ENCODE measurements at places on chromosomes 12 and 14.
A peak's percentile ranks its signal among the peaks of the same experiment; 100 is the strongest.

DNA sequence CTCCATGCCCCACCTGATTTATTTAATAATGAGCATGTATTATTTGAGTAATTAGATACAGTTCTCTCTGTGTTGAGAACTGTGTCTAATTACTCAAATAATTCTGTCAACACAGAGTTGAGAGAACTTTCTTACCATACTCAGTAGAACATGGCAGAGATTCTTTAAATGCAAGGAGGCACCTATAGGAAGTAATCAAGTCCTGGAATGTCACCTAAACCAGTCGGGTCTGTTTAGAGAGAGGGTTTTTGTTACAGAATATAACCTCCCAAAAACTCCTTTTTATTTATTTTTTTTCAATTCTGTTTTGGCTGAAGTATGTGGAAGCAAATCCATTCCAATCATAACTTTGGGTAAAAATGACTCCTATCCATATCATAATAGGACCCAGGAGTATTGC is 37.5 kb upstream of the CIT start:
- no peak for DNase-seq

DNA sequence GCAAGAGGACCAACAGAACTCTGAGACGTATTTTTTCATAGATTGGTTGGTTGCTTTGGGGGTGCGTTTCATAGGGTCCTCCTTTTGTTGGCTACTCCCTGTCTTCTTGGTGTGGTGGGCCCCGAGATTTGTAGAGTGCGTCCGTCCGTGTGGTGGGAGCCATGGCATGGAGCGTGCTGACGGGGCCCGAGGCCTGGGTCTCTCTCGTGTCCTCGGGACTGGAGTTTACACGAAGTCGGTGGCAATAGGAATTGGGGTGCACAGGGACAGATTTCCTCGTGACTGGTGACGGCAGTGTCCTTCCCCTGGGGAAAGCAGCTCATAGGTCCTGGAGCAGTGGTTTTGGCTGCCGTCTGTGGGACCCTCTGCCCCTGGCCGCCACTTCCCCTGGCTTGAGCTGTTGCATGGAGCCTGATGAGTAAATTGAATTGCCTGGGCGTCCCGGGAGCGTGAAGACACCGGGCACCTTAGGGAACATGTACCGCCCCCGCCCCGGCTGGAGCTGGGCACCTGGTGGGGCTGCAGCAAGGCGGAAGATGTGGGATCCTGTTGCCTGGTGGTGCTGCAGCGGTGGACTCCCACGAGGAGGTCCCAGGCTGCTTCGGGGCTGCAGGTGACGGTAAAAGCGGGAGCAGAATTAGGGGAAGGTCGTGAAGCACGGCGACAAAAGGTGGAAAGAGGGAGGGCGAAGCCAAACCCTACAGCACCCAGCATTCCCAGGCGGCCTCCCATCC is 153.7 kb upstream of the ALG10B start:
- no peak for DNase-seq

DNA sequence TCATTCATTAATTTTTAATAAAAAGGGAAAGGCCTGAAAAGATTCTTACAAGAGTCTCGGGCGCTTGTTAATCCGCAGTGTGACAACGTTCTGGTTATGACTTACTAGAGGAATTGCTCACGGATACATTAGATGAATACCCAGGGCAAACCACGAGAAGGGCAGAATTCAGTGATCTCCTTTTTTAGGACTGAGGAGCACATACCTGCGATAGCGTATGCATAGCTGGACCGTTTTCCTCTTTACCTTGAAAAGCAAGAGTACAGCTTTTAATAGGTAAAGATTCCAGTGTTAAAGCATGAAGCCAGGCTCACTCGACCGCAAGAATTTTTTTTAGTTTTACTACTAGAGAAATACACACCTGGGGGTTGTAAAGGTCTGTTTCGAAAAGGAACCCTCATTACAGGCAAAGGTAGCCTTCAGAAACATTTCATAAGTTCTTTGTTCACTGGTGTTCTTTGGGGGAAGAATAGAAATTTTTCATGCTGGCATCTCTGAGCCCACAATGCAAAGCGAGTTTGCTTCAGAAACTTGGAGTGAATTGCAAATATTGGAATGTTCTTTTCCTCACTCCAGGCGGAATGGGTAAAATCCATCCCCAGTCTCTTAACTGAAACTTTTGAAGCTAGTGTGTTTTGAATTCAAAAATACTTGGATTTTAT is 953 bp downstream of the MAPK1IP1L start:
- no peak for DNase-seq

- no peak for DNase-seq
These were observed 401.3 kb upstream of the PDE3A start for GRCh38 chr12:19967001-19967400.

GRCh38 chr12:5059358-5059757 is 15.7 kb downstream of the KCNA5 start:
- DNase-seq: no peak

DNA sequence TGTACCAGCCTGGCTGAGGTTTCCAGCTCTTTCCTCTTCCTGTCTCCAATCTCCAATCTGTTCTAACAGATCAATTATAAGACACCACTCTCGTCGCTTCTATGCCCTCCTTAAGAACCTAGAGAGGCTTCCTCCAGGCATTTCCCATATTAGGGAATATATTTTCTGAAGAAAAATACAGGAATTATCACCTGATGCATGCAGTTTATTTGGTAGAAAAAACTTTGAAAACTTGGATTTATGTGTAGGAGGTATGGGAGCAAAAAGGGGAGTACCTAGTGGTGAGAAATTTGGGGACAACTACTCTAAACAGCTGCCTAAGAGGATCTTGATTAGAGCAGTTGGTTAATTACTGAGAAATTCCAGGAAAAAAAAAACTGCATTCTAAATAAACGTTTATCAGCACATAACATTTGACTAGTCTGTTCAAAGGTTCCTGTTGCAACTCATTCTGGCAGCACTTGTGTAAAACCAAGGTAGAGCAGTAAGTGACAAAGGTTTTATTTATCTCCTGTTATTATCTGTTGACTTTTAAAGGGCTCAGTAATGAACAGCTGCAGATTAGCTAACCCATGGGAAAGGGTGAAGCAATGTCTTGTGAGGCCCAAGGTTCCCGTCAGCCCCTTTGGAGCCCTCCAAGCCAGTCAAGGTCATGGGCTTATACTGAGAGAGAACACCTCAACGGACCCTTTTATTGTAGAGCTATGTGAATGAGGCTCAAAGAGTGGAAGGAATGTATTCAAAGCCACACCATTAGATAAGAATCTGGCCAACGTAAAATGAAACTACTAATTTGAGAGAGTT is 36.4 kb upstream of the NR1H4 start:
- no peak for DNase-seq

DNA sequence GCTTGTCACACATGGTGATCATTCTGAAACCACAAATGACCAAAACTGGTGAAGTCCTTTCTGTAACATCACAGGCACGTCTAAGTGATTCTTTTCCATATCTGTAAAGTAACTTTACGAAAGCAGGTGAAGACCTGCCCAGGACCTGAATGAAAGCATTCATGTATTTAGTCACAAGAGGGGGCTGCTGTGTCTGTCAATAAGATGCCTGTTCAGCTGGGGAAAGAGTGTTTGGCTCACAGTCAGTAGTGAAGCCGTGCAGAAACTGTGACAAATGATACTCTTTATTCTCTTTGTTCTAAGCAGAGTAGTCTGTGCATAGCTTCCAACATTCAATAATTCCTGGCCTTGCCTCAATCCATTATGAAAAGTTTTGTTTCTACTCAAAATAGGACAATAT is 373.5 kb upstream of the OR4E1 start:
- DNase-seq: no peak

GRCh38 chr14:23078692-23079116 is 16.2 kb downstream of the ACIN1 start:
- peak; percentile 59 for DNase-seq

DNA sequence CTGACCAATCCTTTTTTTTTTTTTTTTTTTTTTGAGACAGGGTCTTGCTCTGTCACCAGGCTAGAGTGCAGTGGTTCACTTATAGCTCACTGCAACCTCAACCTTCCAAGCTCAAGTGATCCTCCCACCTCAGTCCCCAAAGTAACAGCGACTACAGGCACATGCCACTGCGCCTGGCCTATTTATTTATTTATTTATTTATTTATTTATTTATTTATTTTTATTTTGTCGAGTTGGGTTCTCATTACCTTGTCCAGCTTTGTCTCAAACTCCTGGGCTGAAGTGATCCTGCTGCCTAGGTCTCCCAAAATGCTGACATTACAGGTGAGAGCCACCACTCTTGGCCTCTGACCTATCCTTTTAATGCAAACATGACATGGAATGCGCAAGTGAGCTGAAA is 124.4 kb downstream of the GXYLT1 start:
- DNase-seq: no peak

- DNase-seq: no peak
These were observed 3.9 kb downstream of the KRT79 start for GRCh38 chr12:52829986-52830770.

DNA sequence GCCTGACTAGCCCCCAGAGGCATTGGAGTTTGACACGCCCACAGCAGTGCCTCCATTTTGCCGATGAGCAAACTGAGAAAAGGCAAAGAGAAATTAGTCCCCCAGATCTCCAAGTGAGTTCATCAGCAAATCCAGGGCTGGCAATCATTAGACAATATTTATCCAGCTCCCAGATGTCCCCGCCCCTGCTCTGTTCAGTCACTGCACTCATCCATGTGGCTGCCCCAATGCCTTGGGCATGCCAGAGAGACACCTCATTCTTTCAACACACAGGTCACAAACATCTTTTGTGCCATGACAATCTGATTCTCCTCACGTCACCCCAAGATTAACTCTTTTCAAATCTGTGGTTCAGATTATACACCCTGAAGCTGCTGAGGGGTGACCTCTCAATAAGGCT is 43.5 kb downstream of the DPF3 start:
- no peak for DNase-seq

DNA sequence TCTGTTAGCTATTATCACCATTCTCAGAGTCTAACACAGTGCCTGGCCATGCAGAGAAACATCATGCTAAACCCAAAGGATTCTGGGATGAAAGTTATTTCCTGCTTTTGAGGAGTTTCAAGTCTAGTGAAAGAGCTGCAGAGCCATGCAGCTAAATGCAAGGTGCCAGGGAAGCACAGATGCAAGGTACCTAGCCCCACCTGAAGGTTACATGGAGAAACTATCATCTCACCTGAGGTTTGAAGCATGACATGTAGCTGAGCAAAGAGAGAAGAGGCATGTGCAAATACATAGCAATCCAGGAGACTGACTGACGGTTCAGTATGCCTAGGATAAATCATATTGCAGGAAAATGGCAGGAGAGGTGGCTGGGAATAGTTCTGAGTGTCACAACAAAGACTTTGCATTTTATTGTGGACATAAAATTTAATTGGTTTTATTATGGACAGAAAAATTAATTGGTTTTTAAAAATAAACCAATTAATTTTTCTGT is 170.4 kb downstream of the PRKD1 start:
- no peak for DNase-seq

GRCh38 chr14:95835121-95835730 is 41.4 kb upstream of the TUNAR start:
- DNase-seq: no peak

DNA sequence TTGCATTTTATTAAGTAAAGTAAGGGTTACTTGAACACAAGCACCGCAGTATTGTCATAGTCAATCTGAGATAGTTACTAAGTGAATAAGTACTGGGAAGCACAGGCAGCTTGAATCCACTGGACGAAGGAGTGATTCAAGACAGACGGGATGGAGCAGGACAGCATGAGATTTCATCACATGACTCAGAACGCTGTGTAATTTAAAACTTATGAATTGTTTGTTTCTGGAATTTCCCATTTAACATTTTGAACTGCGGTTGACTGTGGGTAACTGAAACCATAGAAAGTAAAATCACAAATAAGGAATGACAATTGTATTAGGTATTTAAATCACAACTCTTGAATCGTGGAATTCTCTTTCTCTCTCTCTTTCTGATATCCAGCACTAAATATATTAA is 1630.4 kb upstream of the SEL1L start:
- no peak for DNase-seq

GRCh38 chr12:75155962-75156361 is 53.7 kb downstream of the KCNC2 start:
- no peak for DNase-seq

GRCh38 chr14:101625336-101626097 is 64.2 kb downstream of the DIO3 start:
- no peak for DNase-seq

- DNase-seq: no peak
These were observed 896.4 kb downstream of the BCL11B start for GRCh38 chr14:98375566-98375965.

DNA sequence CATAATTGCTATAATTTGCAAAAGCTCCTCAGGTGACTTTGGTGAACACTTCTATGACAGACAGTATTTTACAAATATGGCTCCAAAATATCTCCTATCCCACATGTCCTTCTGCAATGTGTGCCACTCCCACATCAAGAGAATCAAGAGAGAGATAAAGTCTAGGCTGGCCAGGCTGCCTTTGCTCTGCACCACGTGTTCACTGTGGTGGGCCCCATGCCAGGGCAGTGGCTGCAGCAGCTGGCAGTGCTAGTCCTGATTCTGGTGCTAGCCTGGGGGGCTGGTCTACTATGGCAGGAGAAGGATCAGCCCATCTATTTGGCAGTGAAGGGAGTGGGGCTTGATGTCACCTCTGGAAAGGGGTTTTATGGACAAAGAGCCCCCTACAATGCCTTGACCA is 86.3 kb downstream of the DRAM1 start:
- DNase-seq: no peak

- no peak for DNase-seq
These were observed 39.7 kb downstream of the CDK17 start for GRCh38 chr12:96360550-96360949.

- DNase-seq: no peak
These were observed 64.8 kb upstream of the BEGAIN start for GRCh38 chr14:100651999-100652508.

- no peak for DNase-seq
These were observed 8.3 kb downstream of the HOXC12 start for GRCh38 chr12:53963005-53963404.

DNA sequence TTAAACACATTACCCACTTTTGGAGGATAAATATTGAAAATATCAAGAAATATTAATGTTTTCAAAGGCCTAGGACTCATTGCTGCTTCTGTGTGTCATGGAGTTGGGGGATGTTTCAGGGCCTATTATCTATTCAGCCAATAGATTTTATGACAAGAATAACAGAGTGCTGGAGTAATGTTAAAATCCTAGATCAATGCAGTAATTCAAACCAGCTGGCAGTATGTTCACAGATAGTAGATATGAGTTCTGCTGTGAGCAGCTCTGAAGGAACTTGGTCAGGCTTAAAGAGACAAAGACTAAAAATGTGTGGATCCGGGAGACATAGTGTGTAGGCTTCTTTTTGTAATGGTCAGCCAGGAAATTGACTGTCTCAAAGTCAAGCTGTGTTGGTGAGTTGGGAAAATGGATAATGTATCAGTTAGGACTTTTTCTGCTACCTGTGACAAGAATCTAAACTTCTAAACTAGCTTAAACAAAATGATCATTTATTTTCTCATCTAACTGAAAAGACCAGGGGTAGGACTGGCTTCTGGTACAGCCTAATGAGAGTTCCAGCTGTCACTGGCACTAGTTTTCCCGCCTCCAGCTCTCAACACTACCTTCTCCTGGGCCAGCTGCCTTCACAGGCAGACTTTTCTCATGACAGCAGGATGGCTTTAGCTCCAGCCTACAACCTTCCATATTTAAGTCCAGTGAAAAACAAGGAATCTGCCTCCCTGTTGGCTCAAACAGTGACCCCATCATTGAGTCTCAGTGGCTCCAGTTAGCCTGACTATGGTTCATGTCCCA is 16.3 kb upstream of the POLR3B start:
- DNase-seq: no peak

- no peak for DNase-seq
These were observed 54.2 kb downstream of the ELK3 start for GRCh38 chr12:96248136-96248931.

GRCh38 chr12:106044773-106045172 is 94.0 kb downstream of the NUAK1 start:
- no peak for DNase-seq

GRCh38 chr14:31194661-31195060 is 12.9 kb downstream of the HECTD1 start:
- DNase-seq: no peak
